ENCODE measurements at places on chromosomes 5 and 9. TPM values are rescaled to one million over a fixed set of nuclear protein-coding genes. Genes with fewer than 3 reads are reported as not detected.

The DOK3 gene
- 0.72 TPM for total RNA-seq

DNA sequence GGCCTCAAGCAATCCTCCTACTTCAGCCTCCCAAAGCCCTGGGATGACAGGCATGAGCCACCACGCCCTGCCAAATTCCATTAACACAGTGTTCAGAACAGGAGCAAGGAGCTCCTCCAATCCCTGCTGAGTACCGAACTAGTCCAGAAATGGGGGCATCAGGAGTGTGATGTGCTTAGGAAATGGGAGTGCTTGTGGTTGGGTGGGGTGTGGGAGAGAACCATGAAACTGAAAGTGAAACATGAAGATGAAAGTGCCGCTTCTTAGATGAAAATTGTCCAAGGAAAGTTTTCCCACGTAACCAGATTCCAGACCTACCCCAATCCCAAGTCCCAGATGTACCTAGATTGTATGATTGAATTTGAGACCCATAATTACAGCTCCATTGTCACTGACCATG is 16.7 kb upstream of the ZNF131 start:
- no peak for DNase-seq

The TPM2 gene
- total RNA-seq, result 2.4 TPM

- peak; percentile 53 for DNase-seq
Measured at GRCh38 chr9:129748249-129748648, 4.6 kb downstream of the PTGES start.

GRCh38 chr5:139574641-139575312 is 13.6 kb downstream of the UBE2D2 start:
- peak; percentile 30 for DNase-seq

The LCN9 gene
- total RNA-seq, result not detected

DNA sequence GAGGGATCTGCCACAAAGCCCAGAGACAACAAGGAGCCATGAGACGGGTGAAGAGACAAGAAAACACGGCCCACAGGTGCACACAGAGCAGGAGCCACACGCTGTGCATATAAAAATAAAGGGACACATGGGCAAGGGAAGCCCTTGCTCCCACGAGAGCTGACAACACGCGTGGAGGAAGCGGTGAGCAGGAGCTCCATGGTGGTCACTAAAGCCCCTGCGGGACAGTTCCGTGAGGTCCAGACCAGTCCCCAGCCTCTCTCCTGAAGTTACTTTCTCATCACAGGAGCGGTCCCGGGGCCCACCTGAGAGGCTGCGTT is 90.7 kb downstream of the CAMSAP1 start:
- no peak for DNase-seq

DNA sequence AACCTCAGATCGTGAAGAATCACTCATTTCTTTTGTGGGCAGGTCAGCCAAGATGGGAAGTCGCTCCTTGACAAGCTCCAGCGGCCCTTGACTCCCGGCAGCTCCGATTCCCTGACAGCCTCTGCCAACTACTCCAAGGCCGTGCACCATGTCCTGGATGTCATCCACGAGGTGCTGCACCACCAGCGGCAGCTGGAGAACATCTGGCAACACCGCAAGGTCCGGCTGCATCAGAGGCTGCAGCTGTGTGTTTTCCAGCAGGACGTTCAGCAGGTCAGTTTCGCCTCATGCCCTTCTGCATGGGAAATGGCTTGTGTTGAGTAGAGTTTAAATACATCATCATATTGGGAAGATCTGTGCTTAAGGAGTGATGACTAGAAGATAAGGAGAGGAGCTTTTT is 173.3 kb downstream of the TRIO start:
- DNase-seq, result no peak

DNA sequence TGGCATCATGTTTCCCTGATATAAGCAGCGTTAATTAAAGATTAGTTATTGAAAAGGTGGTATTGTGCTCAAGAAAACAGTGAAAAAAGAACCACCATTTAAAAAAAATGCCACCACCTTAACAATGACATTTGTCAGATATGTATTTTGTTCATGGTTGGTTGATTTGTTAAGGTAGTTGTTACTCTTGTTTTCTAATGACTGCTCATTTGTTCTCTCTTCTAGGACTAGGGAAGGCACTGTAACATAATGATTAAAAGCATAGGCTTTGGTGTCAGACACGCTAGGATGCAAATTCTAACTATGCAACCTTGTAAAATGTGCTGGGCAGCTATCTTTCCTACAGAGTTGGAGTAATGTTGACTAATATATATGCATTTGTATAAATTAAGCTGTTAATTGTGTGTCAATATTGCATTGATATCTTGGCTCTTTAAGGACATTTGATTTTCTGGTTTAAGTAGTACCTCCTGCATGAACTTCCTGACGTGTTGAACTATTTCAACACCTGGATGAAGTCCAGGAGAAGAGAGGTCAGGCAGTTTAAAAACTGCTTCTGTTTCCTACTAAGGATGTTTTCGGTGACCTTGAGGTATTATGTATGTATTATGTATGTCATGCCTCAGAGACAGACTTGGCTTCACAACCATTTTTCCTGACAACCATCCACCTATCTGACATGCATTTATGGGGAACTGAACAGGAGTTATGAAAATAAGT is 77.8 kb downstream of the MUSK start:
- no peak for DNase-seq

The ARHGEF37 gene
- total RNA-seq, result 3.8 TPM

DNA sequence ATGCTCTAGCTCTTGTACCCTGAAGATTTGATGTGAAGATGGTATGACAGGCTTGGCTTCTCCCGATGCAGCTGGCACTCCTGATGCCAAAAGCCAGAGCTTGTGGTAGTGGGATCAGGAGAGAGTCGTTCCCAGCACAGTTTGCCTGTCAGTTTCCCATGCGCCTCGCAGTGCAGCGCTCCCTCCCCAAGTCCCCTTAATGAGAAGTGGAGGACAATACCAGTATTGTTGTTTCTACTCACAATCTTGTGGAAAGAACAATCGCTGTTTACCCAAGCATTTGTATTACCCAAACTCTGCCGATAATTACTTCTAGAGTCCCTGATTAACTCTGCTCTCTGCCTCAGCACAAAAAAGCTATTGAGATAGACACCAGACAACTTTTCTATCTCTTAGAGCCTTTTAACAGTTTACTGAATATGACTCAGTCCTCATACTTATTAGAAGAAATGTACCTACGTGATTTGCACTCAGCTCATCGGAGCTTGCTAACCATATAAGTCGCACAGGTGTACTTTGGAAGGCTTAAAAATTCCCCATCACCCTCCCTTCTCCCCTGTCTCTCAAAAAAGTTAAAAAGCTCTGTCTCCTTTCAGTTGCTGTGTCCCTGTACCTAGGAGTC is 283.2 kb upstream of the TMEM161B start:
- no peak for DNase-seq

The MYOZ3 gene
- not detected for total RNA-seq

The POU5F2 gene
- not detected for total RNA-seq

DNA sequence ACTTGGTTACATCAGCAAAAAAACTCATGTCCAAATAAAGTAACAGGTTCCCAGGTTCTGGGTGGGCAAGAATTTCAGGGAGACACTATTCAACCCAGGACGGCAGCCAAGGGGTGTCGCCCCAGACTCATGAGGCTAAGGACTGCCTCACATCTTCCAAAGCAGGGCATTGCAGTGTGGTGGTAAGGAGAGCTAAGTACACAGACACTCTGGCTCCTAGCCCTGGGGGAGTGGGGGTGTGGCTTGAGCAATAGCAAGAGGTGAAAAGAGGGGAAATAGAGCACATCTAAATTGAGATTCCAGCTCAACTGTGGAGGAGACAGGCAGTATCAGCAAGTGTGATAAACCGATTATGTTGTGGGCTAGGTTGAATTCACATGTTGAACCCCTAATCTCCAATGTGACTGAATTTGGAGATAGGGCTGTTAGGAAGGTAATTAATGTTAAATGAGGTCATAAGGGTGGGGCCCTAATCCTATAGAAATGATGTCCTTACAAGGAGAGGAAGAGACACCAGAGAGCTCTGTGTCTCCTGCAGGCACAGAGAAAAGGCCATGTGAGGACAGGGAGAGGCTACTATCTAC is 49.9 kb upstream of the MARCHF11 start:
- no peak for DNase-seq

- DNase-seq, result no peak
Measured at GRCh38 chr9:108296056-108296455, 559.7 kb downstream of the ACTL7B start.

DNA sequence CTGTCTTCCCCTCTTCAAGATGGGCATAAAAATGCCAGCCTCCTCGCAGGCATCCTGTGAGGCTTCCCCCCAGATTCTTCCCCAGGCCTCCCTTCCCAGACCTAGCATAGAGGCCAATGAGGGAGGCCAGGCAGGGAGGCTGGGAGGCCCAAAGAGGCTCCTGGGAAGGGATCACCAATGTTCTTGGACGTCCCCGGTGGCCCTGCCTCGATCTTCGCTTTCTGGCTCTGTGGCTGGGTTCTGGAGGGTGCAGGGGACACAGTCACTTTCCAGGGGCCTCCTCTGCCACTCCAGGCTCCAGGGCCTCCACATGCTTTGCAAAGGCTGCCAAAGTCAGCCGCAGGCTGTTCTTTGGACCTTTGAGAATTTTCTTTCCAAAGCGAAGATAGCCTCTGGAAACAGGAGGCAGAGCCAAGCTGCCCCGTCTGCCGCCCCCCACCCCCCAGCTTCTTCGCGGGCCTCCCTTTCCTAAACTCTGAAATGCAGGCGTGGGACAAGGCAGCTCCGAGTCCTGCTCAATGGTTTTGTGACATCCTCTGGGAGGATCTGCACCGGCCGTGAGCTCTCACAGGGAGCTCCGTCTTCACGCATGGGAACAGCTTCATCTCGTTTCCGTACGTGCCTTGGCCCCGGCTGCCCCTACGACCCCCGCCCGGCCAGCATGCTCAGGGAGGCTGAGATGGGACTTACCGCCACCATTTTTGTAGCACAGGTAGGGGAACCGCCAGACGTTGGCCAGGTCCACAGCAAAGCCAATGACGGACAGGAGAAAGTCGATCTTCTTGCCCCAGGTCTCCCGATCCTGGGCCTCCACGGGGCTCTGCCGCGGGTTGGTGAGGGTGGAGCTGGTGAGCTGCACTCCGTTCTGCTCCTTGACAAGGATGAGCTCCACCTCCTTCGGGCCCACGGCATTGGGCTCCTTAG is 2.8 kb downstream of the SLC6A3 start:
- DNase-seq, result no peak

GRCh38 chr9:127199001-127199791 is 65.4 kb upstream of the GARNL3 start:
- peak; percentile 55 for DNase-seq

DNA sequence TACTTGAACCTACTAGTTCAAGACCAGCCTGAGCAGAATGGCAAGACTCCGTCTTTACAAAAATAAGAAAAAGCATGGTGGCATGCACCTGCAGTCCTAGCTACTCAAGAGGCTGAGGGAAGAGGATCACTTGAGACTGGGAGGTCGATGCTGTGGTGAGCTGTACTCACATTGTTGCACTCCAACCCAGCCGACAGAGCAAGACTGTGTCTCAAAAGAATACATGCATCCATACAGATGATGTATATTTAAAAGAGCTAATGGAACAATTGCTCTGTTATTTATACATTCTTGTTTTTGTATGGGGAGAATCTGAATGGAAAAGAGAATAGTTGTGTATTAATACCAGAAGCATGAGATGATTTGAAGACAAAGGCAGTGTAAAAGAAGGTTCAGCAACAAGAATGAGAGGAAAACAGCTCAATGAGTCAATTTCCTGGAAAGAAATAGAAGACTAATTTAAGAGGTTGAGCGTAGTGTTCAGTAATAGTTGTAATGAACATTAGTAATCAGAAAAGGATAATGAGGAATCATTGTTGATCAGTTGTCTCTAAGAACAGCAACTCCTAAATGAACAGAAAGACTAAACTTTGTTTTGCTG is 1.9 kb upstream of the LRRC70 start:
- no peak for DNase-seq

- DNase-seq, result no peak
Measured at GRCh38 chr5:82942083-82942881, 134.9 kb downstream of the TMEM167A start.

The MCTP1 gene
- total RNA-seq, result 42.4 TPM

DNA sequence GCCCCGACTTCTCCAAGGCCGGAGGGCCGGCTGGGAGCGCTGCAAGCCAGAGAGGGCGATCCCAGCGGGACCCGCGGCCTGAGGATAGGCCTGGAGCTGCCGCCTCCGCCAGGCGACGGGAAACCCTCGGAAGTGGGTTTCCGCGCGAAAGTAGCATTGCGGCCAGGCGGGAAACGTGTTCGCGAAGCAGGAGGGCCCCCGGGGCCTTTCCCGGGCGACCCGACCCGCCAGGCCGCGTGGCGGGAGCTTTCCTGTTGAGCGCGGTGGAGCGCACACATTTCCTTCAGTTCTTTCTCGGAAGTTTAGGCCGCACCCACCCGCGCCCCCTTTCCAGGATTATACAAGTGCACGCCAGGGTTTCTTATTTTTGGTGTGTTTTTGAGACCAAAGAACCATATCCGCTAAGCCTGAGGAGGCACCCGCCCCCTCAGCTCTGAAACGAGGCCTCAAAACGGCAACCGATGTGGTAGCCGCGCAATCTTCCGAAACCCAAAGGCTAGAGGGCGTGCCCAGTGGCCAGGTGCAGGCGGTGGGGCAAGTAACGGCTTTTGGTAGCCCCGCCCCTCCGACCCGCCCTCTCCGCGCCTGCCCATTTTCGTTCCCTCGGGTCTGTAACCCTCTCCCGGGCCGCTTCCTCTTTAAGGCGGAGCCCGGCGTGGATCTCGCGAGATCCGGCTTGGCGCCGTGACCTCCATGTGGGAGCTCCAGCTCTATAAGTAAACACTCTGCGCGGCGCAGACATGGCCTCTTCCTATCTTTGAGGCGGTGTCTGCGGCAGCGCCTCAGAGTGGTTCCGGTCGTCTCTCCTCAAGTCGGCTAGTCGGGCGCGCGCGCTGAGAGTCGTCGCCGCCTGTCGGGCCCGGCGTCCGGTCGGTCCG is at the start of gene UHRF2:
UHRF2 (plus strand) TSS at position 713 of the 878 bp plus-strand sequence. CDS start 292 bp downstream, outside the sequence.
- peak; percentile 93 for DNase-seq

- no peak for DNase-seq
Measured at GRCh38 chr5:142016556-142016955, 3.7 kb upstream of the GNPDA1 start.

The SLC1A1 gene
- total RNA-seq, result 41.6 TPM
